ENCODE measurements at places on chromosomes 11 and 22.

DNA sequence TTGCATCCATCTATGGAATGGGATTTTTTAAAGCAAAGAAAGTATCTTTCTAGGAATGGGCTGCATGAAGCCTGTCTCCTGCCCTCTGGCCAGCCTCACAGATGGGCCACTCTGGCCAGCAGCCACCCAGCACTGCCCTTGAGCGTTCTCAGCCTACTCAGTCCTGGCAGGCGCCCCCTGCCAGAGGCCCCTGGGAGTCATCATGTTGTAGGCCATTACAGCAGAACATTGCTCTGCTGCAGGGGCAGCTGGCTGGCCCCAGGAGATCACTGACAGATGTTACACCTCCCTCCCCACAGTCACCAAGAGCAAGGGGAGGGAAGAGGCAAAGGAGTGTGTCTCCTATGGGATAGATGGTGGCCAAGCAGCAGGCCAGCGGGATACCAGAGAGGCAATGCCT, 363.7 kb downstream of the NXPE2 start:
- no peak for DNase-seq

DNA sequence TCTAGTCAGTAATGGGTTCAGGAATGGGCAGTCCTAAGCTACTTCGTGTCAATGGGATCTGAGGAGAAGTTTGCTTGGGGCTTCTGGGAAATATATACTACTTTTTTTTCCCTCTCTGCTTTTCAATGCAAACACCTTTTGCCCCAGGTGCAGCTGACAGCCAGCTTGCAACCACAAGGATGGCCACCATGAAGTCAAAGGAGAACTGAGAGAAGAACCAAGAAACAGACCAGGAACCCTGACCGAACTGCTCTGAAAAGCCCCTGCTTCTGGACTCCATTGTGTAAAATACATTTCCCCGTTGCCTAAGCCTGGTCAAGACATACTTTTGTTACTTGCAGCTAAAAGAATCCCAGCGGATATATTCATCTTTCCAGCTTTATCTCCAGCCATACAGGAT, 20.1 kb upstream of the CD44 start:
- no peak for DNase-seq

GRCh38 chr11:130096823-130097222, 27.1 kb downstream of the APLP2 start:
- no peak for DNase-seq

DNA sequence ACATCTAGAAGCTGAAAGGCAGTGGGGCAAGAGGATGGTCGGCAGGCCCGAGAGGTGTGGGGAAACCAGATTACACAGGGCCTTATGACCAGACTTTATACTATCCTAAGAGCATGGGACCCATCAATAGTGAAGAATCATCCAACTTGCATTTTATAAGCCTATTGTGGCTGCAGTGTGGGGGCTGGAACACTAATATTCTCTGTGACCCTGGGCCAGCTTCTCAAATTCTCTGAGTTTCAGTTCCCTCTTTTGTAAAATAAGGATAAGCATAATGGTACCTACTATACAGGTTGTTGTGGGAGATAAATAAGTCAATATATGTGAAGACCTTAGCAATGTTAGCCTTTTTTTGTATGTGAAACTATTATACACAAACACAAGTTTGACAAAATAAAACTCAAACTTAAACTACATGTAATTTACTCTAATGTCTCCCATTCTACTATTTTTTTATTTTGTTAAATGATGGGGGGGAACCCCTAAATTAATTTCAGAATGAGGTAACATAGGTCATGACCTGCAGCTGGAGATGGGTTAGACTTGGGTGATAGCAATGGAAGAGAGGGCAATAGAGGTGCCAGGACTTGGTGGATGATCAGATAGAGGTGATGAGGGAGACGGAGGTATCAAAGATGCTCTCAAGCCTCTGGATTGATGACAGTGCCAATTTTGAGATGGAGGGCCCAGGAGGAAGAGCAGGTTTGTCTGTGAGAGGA, 30.1 kb downstream of the SMCO4 start:
- no peak for DNase-seq

- no peak for DNase-seq
These were observed 1.7 kb upstream of the CABIN1 start for GRCh38 chr22:24009227-24010017.
